ENCODE measurements at places on chromosomes 13 and 19.

DNA sequence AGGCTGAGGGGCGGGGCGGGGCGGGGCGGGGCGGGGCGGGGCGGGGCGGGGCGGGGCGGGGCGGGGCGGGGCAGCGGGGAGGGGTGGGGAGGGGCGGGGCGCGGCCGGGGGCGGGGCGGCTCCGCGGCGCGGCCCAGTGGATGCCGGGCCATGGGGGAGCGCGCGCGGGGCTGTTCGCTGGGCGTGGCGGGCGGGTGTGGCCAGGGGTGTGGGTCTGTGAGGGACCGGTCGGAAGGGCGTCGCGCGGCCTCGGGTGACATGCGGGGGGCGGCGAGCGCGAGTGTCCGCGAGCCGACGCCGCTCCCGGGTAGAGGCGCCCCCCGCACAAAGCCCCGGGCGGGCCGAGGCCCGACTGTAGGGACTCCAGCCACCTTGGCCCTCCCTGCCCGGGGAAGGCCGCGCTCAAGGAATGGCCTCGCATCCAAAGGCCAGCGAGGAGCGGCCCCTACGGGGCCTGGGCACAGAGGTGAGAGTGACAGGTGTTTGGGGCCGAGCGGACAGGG lies at the start of gene ZFP28:
Gene ZFP28, plus strand, starts transcription at position 188 of the 503 bp plus-strand sequence. Its CDS starts 71 bp downstream, at position 259.
- peak; percentile 80 for DNase-seq

- no peak for DNase-seq
These were observed 1984.4 kb downstream of the OLFM4 start for GRCh38 chr13:55013051-55013450.

GRCh38 chr13:33204130-33204927 lies 81.2 kb downstream of the STARD13 start:
- DNase-seq = no peak

GRCh38 chr13:31372454-31372853 lies 172.7 kb downstream of the B3GLCT start:
- no peak for DNase-seq

- no peak for DNase-seq
These were observed 5.3 kb upstream of the ZNF497 start for GRCh38 chr19:58367698-58368454.

DNA sequence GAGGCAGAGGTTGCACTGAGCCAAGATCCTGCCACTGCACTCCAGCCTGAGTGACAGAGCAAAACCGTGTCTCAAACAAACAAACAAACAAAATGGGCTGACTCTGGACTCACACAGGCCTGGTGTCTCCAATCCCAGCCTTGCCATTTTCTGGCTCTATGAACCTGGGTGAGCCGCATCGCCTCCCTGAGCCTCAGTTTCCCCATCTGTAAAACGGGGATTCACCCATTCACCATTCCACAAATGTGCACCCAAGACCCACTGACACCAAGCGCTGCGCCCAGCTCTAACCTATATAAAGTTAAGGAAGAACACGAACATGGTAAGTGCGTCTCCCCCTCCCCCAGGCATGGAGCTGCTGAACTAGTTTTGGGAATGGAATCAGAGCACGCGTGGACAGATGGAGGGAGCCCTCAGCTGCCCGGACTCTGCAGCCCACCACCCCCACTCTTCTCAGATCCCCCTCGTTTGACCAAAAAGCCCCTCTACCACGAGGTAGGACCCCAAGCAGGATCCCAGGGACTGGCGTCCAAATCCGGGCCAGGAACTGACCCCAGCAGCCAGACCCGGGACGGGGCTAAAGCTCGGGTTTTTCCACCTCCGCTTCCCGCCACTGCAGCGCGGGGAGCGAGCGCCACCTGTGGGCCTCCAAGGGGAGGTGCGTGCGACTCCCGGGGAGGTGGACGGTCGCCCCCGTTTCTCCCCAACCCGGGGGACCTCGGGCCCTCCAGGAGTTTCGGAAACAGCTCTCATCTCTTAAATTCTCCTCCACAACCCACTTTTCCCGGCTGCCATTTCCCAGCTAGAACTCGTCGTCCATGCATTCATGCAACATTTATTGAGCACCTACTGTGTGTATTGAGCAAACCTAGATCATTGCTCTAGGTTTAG lies 33.0 kb upstream of the ADGRE5 start:
- DNase-seq = peak; percentile 86
